ENCODE measurements at places on chromosomes 12 and 14.

GRCh38 chr12:82691513-82691912, 4.8 kb downstream of the TMTC2 start:
- no peak for DNase-seq

DNA sequence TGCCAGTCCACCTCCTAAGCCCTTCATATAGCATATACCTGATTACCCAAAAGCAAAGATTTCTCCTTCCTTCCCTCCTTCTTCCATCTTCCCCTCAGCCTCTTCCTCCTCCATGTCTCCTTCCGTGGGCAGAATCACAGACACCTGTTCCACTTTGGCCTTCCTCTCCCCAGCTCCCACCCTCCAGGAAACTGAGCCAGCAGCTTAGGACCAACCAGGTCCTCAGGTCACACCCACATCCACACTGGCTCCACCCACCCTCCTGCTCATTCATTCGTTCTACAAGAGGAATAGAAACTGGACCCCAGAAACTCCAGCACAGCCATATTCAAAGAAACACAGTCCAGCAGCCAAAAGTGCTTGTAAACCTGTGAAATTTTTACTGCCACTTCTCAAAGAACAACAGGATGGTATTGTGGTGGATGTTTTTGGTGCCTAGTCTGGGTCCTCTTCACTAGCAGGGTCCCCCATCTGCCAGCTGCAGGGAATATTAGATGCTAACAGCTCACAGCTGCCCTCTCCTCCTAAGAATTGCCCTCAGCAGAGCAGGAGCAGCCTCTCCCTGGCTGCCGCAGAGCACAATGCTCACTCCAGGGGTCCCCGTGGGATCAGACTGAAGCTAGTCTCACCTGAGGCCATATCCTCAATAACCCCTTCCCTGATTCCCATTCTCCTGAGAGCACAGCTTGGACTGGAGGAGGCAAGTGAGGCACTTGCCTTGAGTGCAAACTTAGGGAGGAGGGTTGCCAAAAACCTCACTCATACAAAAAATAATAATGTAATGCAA, 18.4 kb downstream of the CMKLR1 start:
- no peak for DNase-seq

DNA sequence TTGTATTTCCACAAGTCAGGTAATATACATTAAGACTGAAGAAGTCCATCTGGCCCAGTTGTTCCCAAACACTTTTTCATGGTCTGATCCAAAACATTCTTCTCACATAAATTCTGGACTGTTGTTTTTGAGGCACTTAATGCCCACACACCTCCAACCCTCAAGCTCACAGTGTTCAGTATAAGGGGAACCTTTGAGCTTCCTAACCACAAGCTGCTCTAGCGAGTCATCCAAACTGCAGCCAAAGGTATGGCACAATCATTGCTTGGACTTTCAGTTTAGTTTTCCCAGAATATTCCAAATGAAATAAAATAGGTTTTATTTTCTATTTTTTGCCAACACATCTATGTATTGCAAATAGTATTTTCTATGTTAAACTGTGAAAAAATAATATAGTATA, 103.0 kb downstream of the PUS7L start:
- no peak for DNase-seq

DNA sequence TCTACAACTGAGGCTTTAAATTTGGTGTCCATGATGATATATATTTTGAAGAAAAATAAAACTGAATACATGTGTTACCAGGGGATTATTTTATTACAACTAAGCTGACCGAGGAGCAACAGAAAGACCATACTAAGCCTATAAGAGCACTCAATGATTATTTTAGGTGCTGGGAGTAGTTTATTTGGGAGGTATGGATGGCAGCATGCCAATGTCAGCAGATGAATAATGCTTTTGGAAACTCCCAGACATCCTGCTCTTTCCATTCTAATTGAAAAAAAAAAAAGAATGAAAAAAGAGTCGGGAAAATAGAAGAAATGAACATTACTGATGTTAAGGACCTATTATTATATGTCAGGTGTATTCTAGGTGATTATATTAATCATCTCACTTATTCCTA, 441.2 kb downstream of the BTG1 start:
- DNase-seq = no peak

GRCh38 chr12:113098441-113099028, 37.0 kb downstream of the RASAL1 start:
- DNase-seq = peak; percentile 93

DNA sequence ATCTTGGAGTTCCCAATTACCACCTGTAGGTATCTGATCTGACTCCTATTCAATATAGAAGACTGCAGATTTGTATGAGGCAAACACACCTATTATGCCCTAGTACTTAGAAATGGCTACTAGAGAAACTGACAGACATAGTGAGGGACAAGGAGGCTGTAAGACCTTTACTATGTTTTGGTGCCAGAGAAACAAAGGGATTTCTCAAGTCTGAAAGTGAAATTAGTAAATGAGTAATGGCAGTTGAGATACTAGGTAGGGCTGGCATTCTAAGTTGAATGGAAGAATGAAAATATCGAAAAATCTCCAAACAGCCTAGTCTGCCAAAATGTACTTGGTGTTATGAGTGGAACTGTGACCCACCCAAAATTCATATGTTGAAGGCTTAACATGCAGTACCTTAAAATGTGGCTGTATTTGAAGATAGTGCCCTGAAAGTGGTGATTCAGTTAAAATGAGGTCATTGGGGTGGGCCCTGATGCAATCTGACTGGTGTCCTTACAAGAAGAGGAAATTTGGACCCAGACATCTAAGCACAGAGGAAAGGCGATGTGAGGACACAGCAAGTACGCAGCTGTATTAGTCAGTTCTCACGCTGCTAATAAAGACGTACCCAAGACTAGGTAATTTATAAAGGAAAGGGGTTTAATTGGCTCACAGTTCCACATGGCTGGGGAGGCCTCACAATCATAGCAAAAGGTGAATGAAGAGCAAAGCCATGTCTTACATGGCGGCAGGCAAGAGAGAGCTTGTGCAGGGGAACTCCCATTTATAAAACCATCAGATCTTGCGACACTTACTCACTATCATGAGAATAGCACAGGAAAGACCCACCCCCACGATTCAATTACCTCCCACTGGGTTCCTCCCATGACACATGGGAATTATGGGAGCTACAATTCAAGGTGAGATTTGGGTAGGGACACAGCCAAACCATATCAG, 127.0 kb downstream of the APAF1 start:
- no peak for DNase-seq

GRCh38 chr12:104372061-104372720, 68.7 kb downstream of the EID3 start:
- no peak for DNase-seq

DNA sequence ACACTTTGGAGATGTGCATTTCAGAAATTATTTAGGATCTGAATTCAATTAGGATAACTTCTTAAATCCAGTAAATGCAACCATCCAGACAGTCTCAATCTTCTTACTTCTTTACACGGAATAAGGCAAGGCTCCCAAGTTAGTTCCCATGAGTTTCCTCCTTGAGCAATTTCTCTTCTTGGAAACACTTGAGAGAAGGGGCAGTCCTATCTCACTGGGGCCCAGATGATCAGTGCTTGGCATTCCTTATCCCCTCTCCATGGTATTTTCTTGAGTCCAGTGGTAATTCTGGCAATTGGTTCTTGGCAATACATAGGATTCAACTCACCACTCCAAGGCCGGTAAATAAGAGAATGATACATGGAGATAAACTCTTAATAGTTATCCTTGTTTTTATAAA, 87.1 kb upstream of the PTHLH start:
- no peak for DNase-seq

DNA sequence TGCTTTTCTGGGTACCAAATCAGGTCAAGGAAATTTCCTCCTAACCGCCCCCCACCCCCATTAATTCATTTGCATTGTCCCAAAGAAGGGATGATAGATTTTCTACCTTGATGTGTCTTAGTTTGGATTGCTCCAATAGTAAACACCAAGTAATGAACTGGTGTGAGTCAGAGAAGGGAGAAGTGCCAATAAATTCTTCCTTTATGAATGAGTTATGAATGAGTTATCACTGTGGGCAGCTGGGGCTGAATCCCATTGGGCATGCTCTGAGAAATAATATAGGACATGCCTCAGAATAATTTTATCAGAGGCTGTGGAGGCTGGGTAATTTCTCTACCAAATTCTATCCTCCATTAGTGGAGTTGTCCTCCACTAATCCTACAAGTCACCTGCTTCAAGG, 277.9 kb upstream of the FLRT2 start:
- no peak for DNase-seq

DNA sequence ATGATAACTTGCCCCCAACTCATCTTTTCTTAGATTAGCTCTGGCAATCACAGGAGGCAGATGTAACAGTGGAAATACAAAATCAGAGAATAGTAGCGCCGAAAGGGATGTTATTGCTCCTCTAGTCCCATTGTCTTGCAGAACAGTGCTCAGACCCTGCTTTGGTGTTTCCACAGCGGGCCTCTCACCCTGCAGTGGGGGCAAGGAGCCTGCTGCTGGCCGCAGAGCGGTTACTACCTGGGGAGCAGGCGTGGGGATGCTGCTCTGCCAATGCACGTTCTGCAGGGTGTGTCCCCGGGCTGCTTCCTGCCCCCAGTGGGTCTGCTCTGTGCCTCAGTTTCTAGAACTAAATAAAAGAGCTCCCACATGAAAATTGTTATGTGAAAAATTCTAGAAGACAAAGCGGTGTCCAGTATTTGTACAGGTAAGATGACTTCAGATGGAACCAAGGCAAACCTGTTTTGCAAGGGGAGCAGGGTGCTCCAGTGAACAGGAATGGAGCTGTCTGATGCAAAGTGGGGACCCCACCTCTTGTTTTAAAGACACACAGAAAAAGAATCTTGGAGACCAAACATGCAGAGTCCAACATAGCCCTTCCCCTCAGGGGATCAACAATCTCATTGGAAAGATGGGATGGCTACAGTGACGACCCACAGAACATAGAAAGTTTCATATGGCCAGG, 35.5 kb downstream of the LRRC74A start:
- no peak for DNase-seq

DNA sequence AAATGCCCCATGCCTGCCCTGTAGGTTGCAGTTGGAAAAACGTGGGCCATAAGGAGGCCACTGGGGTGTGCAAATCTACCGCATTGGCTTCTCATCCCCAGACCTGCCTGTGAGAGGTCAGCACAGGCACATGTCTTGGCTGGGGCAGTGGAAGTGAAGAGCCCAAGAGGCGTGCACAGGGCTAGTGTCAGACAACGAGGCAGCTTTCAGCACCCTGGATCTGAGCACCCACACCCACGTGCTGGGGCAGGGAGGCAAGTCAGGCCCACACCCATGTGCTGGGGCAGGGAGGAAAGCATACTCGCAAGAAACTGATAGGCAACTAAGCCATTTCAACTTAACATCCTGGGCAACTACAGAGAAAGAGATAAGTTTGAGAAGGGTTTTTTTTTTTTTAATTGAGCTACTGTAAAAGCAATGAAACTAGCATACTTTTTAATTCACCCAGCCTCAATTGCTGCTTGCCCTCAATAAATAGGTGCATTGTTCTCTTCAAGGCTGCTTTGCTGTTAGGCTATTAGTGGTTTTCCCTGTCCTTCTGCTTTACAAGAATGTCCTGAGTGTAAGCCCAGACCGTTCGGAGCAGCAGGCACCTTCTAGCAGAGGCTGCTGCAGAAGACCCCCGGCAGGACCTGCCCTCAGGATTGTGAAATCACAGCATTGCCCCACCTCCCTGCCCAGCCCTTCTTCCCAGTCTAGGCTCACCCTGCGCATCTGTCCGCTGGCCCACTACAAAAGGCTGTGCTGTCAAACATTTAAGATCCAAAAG, 355.3 kb upstream of the FKBP4 start:
- DNase-seq = no peak

- DNase-seq = no peak
Measured at GRCh38 chr14:100889641-100890040, 13.9 kb downstream of the RTL1 start.

- no peak for DNase-seq
Measured at GRCh38 chr12:7905071-7905470, 30.9 kb downstream of the SLC2A3 start.

GRCh38 chr12:14979468-14979867, 6.6 kb downstream of the PDE6H start:
- DNase-seq = no peak

- no peak for DNase-seq
Measured at GRCh38 chr12:11854011-11854499, 204.6 kb downstream of the ETV6 start.

DNA sequence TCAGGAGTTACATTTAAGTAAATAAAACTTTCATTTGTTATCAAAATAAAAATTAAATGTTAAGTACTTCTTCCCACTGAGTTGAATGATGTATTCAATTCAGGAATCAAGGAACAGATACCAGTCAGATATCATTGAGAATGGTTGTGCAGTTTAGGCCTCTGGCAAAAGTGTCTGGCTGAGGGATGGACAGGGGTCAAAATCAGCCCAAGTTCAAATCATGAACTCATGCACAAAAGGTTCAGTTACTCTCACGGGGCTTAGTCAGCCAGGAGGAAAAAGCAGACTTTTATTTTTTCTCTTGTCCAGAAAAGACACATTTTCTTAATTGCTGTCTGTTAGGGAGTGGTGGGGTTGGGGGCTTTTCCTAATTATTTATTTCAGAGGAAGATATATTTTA, 166.3 kb downstream of the RASSF9 start:
- DNase-seq = no peak

DNA sequence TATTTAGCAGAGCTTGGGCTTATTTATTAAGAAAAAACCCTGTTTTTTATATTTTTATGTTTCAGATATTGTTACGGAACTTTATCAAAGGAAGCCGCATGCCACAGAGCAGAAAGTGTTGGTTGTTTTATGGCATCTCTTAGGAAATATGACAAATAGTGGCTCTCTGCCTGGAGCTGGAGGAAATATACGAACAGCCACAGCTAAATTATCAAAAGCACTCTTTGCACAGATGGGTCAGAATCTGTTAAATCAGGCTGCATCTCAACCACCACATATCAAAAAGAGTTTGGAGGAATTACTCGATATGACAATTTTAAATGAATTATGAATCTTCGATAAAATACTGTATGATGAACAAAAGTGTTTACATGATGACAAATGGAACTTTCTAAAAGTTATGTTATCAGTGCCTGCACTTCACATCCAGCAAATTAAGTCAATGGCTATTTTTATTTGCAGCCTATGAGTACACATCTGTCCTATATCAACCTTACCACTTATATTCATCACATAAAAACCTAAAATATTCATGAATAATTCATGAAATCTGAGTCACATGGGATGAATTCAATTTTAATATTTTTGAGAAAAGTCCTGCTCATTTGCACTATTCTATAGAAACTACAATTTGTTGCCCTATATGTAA, 10.6 kb upstream of the PRPF39 start:
- DNase-seq = no peak

GRCh38 chr14:73741876-73742519, 27.8 kb upstream of the PNMA1 start:
- no peak for DNase-seq

All from NCI-H510A (cell line).